CD8-positive, alpha-beta memory T cell (primary cell): ENCODE measurements at places on chromosomes 7 and 10. TPM values are rescaled to one million over a fixed set of nuclear protein-coding genes. Genes with fewer than 3 reads are reported as not detected.
A peak's percentile ranks its signal among the peaks of the same experiment; 100 is the strongest.

The GIMAP1 gene
- total RNA-seq: 9.8 TPM

The CRYGN gene
- not detected for total RNA-seq

The MCU gene
- 17.6 TPM for total RNA-seq

The PKD2L1 gene
- total RNA-seq: not detected

DNA sequence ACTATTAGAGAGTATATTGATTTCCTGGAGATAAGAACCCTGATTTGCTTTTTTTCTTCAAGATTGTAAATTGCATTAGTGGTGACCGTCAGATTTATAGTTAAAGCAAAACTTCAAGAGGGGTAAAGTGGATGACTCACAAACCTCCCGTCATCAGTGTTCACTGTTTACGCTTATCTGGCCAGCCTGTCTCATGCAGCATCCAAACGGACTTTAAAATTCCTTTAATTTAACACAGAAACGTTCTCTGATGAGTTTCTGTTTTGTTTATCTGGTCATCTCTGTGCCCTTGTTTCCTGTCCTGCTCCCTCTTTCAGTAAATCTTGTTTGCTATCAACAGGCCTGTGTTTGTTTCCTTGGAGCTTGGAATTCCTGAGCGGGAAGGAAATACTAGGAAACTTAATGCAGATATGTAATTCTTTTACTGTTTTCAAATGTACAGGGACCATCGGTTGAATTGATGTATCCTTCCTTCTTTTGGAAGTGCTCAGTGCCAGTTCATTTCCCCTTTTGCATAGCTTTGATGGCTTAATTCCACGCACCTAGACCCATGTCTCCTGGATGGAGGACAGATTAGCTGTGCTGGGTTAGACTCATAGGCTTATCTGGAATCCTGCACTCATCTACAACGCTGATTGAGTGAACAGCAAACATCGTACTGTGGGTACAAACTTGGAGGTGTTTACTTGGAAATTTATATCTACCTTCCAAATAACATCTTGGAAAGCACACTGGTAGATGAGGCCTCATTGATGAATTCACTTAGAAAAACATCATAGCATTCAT, 21.3 kb downstream of the PTPRE start:
- H3K27ac ChIP-seq: no peak overlapping the region
- H3K4me1 ChIP-seq: no peaks in the 10 kb centered on the region
- DNase-seq: no peak
- H3K4me3 ChIP-seq: no peak overlapping the region
- no peaks in the 10 kb centered on the region for H3K27me3 ChIP-seq
- no peaks in the 10 kb centered on the region for H3K36me3 ChIP-seq

GRCh38 chr10:48404646-48405045, 98.2 kb downstream of the MAPK8 start:
- DNase-seq: no peak
- no peak overlapping the region for H3K4me3 ChIP-seq
- no peaks in the 10 kb centered on the region for H3K27me3 ChIP-seq

DNA sequence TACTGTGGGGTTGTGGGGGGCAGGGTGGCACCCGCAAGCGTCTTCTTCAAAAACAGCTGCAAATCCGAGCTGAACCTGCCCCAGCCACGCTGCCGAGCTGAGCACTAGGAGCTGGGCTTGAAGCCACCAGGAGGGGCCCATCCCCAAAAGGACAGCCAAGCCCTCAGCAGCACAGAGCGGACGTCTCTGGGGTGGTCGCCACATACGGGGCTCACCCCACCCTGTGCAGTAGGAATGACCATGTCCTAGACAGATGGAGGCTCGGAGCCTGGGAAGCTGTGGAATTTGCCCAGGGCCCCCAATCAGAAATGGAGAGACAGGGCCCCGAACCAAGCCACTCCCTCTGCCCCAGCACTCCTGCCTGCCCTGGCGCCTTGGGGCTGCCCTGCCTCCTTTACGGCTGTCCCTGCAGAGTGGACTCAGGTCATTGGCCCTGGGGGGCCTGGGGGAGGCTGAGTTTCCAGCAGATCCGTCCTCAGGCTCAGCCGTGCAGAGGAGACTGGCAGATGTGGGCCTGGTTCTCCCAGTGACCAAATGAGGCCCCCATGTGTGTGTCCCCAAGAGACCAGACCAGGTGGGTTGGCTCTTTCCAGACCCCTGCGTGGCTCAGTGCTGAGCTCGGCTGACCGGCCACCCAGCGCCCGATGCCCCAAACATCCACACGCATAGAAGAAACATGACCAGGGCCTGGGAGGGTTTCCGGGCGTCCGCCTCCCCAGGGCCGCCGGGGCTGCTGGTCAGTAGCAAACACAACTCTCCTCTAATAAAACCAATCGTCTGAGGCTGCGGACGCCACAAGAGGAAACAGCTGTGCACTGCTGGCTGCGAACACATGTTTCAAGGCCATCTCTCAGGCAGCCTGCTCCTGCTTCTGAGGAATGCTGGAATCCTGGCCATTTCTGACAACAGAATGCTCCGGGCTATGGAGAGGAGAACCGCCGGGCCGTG, 54.9 kb downstream of the PDGFA start:
- no peaks in the 10 kb centered on the region for H3K4me1 ChIP-seq
- no peaks in the 10 kb centered on the region for H3K36me3 ChIP-seq
- H3K4me3 ChIP-seq: no peak overlapping the region

DNA sequence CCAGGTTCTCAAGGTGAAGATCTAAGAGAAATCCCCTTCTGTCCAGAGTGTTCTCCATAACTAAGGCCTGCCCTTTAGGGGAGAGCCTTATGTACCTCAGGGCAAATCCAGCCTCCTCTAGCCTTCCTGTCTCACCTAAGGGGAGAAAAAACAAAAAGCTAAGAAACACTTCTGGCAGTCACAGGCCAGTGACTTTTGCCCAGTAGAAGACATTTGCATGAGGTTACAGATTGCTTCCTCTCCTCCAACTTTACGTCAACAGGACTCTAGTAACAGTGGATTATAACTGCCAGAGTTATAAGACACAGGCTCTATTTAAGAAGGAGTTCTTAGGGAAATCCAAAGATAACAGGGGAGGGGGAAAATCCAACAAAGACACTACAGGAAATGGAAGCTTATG, 15.9 kb upstream of the FAM241B start:
- H3K4me3 ChIP-seq: no peak overlapping the region
- no peak overlapping the region for H3K27ac ChIP-seq
- no peaks in the 10 kb centered on the region for H3K36me3 ChIP-seq

- peak overlapping the region; percentile 82 for H3K27ac ChIP-seq
- H3K36me3 ChIP-seq: no peaks in the 10 kb centered on the region
- no peak overlapping the region for H3K4me3 ChIP-seq
- no peaks in the 10 kb centered on the region for H3K27me3 ChIP-seq
- no peak for DNase-seq
Observed at GRCh38 chr7:158865977-158866376, 9.6 kb downstream of the DYNC2I1 start.

DNA sequence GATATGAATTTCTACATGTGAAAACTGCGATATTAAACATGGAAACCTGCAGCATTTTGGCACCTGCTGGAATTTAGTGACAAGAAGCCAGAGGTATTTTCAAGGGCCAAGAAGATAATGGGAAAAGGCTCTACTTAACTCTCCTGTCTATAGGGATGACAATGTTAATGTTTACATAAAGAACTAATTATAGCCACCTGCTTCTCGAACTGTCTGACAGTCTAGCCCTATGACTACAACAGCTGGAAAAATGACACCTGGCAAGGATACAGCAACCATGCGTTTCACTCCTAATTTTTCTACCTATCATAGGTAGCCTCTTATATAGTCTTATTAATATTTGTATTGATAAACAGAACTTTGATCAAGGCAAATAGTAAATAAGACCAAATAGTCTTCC, 49.6 kb downstream of the MAGI2 start:
- no peaks in the 10 kb centered on the region for H3K36me3 ChIP-seq
- no peak overlapping the region for H3K27ac ChIP-seq
- H3K4me3 ChIP-seq: no peak overlapping the region
- no peak for DNase-seq

DNA sequence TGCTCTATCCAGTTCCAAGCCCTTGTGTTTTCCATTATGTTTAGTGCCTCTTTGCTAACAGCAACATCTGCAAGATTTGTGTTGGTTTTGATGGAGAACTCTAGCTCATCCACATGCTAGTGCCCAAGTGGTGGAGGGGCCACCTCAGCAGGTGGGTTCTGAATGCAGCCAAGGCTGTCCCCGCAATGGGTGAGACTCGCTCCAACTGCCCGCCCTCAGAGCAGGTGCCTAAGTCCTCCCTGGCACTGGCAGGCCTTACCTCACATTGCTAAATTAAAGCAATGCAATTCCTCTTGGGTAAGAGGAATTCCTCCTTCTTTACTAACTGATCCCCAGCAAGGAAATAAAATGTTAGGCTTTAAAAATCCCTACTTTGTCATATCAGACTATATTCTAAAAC, 146.8 kb downstream of the ADCY1 start:
- DNase-seq: no peak
- H3K4me1 ChIP-seq: no peaks in the 10 kb centered on the region
- no peak overlapping the region for H3K27ac ChIP-seq
- no peaks in the 10 kb centered on the region for H3K27me3 ChIP-seq
- H3K36me3 ChIP-seq: peaks cover 8% of the 10 kb centered on the region
